SJCRH30 (cell line): ENCODE measurements at places on chromosomes 13 and 19.

DNA sequence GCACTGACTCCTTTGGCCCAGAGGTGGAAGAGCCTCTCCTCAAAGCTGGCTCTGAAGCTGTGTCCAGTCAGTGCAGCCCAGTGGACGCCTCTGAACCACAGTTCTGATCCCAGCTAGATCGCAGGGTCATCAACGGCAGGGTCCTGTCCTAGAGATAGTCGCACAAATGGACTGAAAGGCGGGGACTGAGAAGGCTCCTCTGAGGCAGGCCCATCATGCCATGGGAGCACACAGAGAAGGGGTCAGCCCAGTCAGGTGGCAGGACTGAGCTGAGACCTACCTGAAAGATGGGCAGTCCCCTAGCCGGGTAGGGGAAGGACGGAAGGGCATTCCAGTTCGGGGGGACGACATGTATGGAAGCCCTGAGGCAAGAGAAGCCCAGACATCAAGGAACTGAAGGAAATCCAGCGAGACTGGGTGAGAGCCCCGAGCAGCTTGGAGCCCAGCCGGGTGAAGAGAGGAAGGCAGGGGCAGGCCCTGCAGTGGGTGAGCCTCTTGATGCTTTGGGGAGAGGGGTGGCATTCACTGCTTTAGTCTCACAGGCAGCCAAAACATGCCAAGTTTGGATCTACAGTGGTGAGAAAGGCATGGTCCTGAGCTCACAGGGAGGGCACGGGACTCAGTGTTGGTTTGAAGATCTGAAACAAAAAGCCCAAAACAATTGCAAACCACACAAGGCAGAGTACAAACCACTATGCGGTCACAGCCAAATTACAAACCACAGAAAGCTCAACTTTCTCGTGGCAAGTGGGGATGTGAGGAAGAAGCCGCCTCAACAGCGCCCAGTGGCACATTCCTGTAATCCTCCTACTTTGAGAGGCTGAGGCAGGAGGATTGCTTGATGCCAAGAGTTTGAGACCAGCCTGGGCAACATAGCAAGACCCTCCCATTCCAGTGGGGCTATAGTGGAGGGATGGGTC is 10.0 kb downstream of the CALM3 start:
- no peak for DNase-seq

DNA sequence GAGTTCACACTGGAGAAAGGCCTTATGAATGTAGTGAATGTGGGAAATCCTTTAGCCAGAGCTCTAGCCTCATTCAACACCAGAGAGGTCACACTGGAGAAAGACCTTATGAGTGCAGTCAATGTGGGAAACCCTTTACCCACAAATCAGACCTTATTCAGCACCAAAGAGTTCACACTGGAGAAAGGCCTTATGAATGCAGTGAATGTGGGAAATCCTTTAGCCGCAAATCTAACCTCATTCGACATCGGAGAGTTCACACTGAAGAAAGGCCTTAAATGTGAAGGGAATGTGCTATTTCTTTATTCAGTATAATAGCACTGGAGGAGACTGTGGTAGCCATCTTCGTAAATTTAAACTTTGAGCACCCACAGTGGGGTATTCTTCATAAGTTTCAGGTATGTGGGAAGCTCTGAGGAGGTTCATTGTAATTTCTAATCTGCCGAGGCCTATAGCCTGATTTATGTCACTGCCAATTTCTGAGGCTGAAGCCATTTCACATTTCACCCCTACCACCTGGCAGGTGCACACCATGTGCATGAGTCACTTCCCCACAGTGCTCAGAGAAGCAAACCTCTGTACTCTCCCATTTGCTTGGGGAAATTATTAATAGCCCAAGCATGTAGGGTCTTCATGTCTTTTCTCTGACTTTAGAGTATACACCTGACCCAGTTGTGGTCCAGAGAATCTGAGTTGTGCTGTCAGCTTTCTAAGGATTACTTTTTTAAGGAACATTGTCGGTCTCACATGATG is 6.4 kb downstream of the ZNF551 start:
- DNase-seq, result no peak

- no peak for DNase-seq
Measured at GRCh38 chr13:37450276-37450675, 148.3 kb downstream of the POSTN start.

GRCh38 chr13:78022164-78022877 is 103.7 kb upstream of the EDNRB start:
- peak; percentile 47 for DNase-seq

- DNase-seq, result no peak
Measured at GRCh38 chr19:5997371-5997770, 19.4 kb upstream of the RANBP3 start.

- no peak for DNase-seq
Measured at GRCh38 chr19:12784871-12785430, 6.3 kb upstream of the JUNB start.

DNA sequence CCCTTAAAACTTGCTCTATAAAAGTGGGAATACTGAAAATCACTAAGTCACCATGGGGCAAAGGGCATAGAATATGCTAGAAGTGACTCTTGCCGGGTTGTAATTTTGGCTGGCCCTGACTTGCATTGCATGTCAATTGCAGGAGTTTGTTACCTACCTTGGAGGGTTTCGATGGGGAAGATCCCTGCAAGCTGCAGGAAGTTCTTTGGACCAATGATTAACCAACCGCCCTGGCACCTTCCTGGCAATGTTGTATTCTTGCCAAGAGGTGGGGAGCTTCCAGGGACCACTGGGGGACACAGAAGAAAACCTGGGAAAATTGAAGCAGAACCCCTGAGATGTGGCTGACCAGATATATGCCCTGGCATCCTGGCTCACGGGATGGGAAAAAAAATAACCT is 235.8 kb downstream of the B3GLCT start:
- DNase-seq, result no peak

DNA sequence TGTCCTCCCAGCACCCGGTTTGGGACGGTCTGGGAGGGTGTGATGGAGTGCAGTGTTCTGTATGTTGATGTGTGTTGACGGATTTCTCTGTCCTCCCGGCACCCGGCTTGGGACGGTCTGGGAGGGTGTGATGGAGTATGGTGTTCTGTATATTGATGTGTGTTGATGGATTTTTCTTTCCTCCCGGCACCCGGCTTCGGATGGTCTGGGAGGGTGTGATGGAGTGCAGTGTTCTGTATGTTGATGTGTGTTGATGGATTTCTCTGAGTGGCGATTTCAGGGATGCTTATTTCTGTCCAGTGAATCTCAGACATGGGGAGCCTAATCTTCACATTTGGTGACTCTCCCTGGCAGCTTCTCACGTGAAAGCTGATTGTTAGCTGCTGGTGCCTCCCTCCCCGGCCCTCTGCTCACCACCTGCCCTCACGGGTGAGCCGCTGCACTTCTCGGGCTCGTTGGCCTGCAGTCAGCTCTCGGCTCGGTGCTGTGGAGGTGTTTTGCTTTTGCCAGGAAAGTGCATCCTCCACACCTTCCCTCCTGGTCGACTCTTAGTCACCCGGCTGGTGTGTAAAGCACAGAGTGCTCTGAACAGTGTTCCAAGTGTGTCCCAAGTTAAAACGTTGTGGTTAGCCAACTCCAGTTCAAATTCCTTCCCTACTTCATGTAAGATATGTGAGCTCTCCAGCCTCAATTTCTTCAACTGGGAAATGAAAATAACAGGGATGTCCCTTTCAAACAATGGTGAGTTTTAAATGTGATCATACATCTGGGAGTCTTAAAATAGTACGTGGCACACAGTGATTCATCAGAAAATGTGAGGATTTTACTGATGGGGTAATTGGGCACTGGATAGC is 54.6 kb downstream of the ATP11A start:
- no peak for DNase-seq

DNA sequence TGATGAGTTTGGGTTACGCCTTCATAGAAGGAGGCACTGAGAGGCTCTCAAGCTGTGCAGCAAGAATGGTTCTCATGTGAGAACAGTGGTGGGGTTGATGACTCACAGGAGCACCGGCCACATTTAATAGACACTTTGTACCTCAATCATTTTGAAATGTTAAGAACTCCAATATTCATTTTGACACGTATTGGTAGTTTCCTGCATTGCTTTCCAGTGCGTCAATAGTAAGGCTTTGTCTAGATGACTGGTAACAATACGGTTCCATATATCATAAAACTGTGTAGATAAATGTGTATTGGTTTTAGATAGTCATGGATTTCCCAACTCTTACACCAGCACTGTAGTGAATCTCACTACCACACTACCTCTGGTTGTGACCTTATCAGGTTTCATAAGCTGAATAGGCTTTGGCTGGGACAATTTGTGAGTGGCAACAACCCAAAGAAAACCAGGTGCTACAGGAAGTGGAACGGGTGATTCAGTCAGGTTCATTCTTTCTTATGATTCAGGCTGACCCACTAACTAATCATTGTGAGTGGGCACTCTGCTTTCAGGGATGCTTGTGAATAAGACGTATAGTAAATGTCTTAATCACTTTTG is 362.6 kb downstream of the KLF5 start:
- DNase-seq, result no peak

- no peak for DNase-seq
Measured at GRCh38 chr13:66048888-66049287, 1181.2 kb downstream of the PCDH9 start.

GRCh38 chr19:2625434-2625833 is 77.1 kb downstream of the GNG7 start:
- no peak for DNase-seq

- no peak for DNase-seq
Measured at GRCh38 chr13:69921156-69921555, 186.5 kb upstream of the ATXN8OS start.

GRCh38 chr13:38899571-38899970 is 91.1 kb downstream of the STOML3 start:
- peak; percentile 13 for DNase-seq

DNA sequence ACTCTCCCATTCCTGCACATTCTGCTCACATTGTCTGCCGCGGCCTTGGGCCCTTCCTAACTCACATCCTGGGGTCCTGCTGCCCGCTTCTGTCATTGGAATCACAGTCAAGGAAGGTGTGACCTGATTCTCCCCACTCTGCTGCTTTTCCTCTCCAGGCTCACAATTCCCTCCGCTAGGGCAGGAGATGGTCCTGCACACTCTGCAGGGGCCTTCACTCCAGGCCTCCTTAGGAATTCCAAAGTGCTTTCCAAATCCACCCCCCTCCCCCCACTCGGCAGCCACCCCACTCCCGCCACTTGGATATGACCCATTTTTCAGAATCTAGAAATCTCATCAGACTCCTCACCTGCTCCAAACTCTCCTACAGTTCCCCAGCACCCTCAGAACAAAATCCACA is 3.1 kb upstream of the SLC5A5 start:
- DNase-seq, result no peak

- no peak for DNase-seq
Measured at GRCh38 chr13:113050734-113051431, 54.7 kb upstream of the F7 start.

DNA sequence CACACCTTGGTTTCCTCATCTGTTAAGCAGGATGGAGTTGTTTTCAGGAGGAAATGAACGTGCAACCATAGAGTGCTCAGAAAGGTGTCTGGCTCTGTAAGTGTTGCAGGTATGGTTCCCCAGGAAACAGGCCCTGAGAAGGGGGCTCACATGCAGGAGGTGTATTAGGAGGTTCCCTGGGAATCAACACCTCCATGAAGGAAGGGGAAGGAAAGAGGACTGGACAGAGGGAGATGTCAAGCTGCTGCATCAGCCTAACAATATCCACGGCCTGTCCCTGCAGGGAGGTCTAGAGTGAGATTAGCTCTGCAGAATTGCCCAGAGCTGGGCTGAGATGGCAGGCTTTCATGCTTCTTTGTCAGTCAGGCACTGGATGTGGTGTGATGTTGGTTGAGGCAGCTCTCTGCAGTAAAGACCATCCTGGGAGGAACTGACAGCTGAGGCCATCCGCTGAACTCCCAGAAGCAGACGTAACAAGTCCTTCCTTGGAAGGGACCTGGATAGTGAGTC is 373.3 kb downstream of the ZNF536 start:
- no peak for DNase-seq

DNA sequence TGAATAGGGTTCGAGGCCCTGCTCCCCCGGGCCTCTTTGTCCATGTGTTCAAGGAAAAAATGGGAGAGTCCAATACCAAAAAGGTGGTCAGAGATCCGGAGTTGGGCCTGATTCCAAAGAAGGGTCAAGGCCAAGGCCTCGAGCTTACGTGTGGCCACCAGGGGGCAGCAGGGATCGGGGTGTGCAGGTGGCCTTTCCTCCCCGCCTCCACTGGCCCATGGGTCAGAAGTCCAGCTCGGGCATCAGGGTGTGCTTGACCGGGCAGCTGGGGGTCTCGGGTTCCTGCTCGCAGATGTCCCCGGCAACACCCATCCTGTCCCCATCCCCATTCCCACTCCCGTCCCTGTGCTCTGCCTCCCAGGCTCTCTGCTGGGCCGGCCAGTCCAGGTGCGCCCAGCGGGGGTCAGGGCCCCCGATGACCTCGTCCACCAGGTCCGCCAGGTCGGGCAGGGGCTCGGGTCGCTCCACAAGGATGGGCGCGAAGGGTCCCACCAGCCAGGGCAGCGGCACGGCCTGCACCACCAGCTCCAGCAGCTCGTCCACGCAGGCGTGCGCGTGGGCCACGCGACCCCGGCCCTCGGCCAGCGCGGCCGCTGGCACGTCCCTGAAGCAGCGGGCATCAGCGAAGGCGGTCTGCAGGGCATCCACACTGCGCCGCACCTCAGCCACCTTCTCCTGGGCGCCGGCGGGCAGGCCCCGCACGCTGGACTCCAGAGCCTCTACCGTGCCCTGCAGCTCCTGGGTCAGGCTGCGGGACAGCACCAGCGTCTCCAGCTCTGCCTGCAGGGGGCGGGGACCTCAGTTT is 5.2 kb upstream of the PLIN4 start:
- DNase-seq, result peak; percentile 63

- no peak for DNase-seq
Measured at GRCh38 chr13:100602493-100603111, 14.0 kb upstream of the GGACT start.
